ENCODE measurements at places on chromosomes 12 and 14. TPM values are rescaled to one million over a fixed set of nuclear protein-coding genes. Genes with fewer than 3 reads are reported as not detected.

Gene DCAF4
- 34.2 TPM for total RNA-seq

Gene MED13L
- total RNA-seq, result 67.7 TPM

Gene PRPF39
- total RNA-seq, result 13.0 TPM

Gene KCNC2
- not detected for total RNA-seq

Gene LRTM2
- total RNA-seq, result not detected
